ENCODE measurements at places on chromosomes 6 and 20.

DNA sequence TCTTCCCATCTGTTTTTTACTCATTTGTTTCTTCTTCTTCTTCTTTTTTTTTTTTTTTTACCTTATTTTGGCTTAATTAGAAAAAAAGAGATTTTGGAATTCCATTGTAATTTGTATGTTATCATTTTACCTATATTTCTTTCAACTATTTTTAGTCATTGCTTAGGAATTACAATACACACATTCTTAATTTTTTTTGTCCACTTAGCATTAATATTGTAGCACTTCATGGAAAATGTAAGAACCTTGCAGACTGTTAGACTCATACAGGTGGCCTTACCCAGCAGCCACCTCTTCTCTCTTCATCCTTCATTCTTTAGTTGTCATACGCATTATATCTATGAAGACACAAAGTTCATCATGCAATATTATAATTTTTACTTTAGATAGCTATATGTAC, 5.8 kb upstream of the SLC18B1 start:
- no peak for DNase-seq

DNA sequence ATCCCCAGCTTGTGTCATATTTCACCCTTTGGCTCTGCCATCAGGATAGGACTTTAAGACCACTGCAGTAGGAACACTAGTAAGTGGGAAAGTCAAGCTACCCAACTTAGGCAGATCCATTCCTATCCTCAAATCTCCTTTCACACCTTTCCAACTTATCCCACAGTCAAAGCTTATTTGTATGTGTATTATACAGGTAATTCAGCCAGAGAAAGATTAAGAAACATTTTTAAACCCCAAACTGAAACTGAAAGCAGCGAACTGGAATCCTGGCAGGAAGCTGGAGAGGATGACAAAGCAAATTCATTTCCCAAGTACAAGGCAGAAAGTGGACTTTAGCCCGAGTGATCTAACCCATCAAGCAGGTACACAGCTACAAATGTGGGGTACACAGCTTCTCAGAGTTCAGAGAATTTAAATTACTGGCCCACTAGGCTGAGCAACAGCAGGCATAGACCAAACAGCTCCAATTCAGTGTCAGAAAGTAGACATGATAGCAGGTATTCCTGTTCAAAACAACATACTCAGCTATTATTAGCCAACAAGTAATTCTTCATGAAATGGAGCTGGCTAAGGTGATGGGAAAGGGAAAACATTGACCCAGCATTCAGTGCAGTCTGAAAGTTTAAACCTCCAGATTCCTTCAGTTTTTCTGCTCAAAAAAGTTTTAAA, 39.1 kb downstream of the ILRUN start:
- peak; percentile 14 for DNase-seq

DNA sequence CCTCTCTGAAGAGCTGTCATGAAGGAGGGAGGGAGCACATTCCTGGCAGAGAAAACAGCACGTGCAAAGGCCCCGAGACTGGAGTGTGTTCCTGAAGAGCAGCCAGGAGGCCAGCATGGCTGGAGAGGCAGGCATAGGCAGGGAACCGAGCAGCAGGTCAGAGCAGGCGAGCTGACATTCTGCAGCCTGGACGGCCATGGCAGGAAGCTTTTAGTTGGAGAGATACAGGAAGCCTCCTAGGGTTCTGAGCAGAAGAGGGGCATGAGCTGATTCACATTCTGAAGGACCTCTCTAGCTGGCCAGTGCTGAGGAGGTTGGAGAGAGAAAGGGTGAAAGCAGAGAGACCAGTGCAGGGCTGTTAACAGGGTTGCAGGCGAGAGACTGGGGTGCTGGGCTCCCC, 29.7 kb downstream of the POFUT1 start:
- no peak for DNase-seq

DNA sequence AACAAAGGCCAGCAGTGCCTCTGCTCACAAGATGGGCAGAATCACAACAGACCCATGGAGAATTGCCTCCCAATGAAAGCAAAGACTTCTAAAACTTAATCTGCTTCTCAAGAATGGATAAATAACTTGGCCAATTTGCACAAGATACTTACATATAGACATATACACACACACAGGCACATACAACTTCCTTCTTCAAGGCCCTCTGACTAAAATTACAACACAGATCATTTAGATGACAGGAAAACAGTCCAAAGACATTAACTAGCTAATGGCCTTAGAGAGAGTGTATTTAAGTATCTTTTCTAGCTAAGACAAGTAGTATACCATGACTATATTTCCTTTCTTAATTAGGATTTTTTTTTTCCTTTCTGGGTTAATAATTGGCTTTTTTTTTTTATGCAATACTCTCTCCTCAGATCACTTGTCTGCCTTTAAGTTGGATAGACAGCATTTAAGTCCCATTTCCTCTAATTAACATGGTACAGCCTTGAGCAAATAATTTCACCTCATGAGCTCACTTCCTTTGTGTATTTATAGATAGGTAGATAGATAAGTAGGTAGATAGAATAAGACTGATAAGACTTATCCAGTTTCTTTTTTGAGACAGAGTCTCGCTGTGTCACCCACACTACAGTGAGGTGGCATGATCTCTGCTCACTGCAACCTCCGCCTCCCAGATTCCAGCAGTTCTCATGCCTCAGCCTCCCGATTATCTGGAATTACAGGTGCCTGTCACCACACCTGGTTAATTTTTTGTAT, 70.0 kb downstream of the NRSN1 start:
- no peak for DNase-seq

GRCh38 chr6:112416866-112417265, 69.7 kb downstream of the RFPL4B start:
- DNase-seq: no peak

DNA sequence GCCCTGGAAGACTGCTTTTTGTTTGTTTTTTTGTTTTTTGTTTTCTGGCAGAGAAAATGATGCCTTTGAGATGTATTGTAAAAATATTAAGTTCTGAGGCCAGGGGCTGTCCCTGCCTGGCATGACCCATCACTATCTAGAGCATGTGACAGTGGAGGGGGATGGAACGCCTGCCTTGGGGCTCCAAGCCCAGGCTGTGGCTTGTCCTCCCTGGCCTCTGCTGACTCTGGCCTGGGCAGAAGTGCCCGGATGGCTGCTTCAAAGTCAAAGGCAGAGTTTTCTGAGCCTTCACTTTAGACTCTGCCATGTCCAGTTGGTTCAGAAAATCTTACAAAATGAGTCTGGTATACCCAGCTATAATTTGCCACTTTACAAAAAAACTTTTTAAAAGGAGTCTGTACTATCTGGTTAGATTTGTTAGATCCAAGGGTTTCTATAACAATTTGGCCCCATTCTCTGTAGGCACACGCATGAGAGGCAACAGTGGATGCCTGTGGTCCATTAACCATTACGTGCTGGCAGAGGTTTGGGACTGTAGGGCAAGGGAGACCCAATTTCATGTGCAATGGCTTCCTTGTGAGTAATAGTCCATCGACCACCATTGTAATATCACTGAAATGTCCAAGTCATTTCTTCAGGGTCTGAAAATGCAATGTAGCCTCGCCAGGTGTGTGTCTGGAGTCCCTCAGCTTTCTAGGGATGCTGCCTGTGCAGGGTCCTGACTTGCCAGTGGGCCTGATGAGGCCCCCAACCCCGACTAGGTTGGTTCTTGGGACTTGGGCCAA, 8.3 kb downstream of the PPP1R3G start:
- DNase-seq: no peak

DNA sequence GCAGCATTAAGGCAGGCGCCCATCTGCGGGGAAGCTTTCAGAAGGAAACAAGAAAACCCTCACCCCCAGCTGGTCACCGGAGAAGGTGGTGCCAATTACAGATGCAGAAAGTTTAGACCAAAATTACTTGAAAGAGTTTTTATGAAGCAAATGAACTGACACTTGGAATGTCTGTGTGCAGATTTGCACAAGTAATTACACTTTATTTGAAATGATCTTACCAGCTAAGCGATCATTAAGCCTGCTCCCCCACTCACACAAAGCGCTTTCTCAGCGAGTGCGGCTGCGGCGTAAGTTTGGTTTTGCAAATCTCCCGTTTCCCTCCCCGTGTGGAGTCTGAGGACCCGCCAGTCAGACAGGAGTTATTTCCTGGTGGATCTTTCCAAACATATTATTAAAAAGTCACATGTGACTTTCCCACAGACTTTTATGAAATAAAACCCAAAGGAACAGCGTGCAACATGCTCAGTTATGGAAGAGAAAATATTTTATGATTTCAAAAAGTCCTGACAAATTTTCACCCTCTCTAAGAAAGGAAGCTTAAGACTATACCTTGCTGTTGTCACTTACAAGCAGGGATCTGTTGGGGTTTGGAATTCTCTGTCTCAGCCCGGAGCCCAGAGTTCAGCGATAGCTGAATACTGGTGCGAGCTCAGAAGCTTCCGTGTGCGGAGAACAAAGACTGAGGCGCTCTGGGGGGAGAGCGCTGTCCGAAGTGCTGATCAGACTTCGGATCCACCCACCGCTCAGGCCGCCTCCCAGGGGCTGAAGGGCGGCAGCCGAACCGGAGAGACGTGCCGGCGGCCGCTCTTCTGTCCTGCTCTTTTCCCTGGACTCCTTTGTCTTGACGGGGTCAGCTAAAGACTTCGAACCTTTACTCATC, 2.7 kb upstream of the MYT1 start:
- DNase-seq: no peak

GRCh38 chr20:46099491-46100287, 9.9 kb upstream of the NCOA5 start:
- no peak for DNase-seq

Measured in SK-N-MC (cell line).